ENCODE measurements at places on chromosomes 7 and 10. TPM values are rescaled to one million over a fixed set of nuclear protein-coding genes. Genes with fewer than 3 reads are reported as not detected.

DNA sequence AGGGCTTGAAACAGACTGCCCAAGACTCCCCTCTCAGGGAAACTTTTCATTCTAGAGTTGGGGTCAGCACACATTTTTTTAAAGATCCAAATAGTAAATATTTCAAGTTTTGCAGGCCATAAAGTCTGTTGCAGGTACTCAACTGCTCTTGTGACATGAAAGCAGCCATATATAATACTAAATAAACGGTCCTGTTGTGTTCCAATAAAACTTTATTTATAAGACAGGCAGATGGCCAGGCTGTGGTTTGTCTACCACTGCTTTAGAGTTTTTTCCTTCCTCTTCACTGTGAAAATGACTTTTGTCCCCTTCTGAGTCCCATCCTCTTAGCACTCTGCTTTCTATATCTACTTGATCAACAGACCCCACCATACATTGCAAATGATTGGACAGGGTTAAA, 40.5 kb upstream of the TM9SF3 start:
- H3K36me3 ChIP-seq, result no peaks in the 10 kb centered on the region
- H3K4me3 ChIP-seq, result no peak overlapping the region
- H3K4me1 ChIP-seq, result peaks cover 13% of the 10 kb centered on the region
- H3K27ac ChIP-seq, result no peak overlapping the region
- DNase-seq, result no peak
- H3K27me3 ChIP-seq, result no peaks in the 10 kb centered on the region

DNA sequence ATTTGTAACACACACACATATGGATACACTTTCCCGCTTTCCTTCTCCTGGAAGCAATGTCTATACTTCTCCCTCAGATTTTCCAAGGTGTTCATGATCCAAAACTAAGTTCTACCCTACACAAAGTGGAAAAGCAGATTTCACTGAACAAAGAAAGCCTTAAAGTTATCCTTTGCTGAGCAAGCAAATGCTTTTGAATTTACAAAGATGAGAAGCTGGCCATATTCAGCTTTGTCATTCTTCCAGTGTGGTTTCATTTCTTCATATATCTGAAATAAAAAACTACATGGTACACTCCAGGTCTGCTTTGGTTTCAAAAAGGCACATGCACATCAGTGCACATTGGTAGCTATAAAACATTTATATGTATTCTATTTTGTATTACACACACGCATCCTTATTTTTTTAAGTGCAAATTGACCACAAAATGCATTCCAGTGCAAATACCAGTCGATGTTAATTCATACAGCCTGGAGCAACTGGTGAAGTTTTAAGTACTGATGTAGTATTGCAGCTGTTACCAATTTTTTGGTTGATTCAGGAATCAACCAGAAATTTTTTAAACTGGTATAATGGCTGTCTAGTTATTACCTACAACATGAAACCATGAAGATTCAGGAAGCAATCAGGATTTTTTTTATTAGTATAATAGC, 65.5 kb upstream of the SRPK2 start:
- no peak for DNase-seq
- H3K27me3 ChIP-seq, result no peaks in the 10 kb centered on the region
- H3K27ac ChIP-seq, result no peak overlapping the region
- no peak overlapping the region for H3K4me3 ChIP-seq

The PDCD11 gene
- 19.1 TPM for total RNA-seq

DNA sequence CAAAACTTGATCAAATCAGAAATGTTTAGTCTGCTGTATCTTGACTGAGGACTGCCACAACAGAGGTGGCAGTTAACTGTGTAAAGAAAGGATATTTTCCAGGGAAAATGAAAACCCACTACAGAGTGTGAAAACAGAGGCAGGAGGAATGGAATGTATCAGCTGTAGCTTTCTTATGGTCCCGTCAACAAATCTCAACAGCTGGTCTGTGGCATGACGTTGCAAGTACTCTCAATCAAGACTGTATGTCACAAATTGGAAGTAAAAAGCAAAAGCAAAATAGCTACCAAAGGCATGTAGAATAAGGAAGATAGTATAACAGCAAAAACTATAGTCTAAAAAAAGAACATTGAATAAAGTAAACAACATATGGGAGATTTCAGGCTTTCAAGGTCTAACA, 123.5 kb downstream of the KMT2C start:
- no peak overlapping the region for H3K4me3 ChIP-seq
- no peak for DNase-seq

- no peaks in the 10 kb centered on the region for H3K27me3 ChIP-seq
- DNase-seq, result no peak
- H3K36me3 ChIP-seq, result no peaks in the 10 kb centered on the region
These were observed 2.8 kb upstream of the CFAP43 start for GRCh38 chr10:104234934-104235333.

DNA sequence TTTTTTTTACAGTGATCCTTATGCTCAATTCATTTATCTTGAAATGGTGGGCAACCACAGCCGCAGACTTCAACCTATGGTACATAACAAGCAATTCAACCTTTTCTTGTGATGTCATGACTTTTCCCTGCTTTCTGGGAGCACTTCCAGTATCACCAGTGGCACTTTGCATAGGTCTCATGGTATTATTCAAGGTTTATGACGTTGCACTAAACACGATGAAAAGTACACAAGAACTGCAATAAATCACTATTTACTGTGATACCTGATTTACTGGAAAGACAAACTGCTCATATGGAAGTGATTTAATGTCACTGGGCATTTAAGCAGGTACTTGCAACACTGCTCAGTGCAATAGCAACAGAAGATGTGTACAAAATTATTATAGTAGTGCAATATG, 251.7 kb upstream of the CXCL12 start:
- no peaks in the 10 kb centered on the region for H3K27me3 ChIP-seq
- no peak for DNase-seq
- no peak overlapping the region for H3K27ac ChIP-seq
- H3K36me3 ChIP-seq, result no peaks in the 10 kb centered on the region
- no peak overlapping the region for H3K4me3 ChIP-seq

- no peak overlapping the region for H3K4me3 ChIP-seq
- no peaks in the 10 kb centered on the region for H3K36me3 ChIP-seq
- no peaks in the 10 kb centered on the region for H3K27me3 ChIP-seq
- H3K27ac ChIP-seq, result no peak overlapping the region
These were observed 32.5 kb upstream of the GPR158 start for GRCh38 chr10:25142116-25142864.

The FBXL13 gene
- 5.6 TPM for total RNA-seq

GRCh38 chr7:50628434-50629084, 63.4 kb upstream of the DDC start:
- no peaks in the 10 kb centered on the region for H3K27me3 ChIP-seq
- no peak for DNase-seq
- H3K4me1 ChIP-seq, result no peaks in the 10 kb centered on the region
- no peak overlapping the region for H3K4me3 ChIP-seq

The CRPPA gene
- 4.0 TPM for total RNA-seq

DNA sequence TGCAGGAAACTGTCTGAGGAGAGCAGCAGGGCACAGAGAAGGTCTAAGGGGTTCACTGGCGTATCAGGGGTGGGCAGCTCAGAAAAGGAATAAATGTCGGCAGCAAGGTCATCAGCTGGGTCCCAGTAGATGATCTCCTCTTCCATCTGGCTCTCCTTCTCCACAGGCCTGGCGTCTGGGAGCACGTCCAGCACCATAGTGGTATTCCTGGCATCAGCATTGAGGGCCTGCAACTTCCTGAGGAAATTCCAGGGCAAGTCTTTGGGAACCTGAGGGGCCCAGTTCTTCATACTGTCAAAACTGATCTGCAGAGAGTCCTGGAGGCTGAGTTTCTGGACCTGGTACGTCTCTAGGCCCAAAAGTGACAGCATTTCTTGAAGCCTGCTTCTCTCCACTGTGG, 9.6 kb upstream of the MRPS24 start:
- H3K4me1 ChIP-seq, result no peaks in the 10 kb centered on the region
- no peak for DNase-seq
- no peak overlapping the region for H3K27ac ChIP-seq
- peaks cover 57% of the 10 kb centered on the region for H3K36me3 ChIP-seq
- H3K4me3 ChIP-seq, result no peak overlapping the region

The SHH gene
- total RNA-seq, result not detected
